ENCODE measurements at places on chromosomes 6 and 20.
A peak's percentile ranks its signal among the peaks of the same experiment; 100 is the strongest.

DNA sequence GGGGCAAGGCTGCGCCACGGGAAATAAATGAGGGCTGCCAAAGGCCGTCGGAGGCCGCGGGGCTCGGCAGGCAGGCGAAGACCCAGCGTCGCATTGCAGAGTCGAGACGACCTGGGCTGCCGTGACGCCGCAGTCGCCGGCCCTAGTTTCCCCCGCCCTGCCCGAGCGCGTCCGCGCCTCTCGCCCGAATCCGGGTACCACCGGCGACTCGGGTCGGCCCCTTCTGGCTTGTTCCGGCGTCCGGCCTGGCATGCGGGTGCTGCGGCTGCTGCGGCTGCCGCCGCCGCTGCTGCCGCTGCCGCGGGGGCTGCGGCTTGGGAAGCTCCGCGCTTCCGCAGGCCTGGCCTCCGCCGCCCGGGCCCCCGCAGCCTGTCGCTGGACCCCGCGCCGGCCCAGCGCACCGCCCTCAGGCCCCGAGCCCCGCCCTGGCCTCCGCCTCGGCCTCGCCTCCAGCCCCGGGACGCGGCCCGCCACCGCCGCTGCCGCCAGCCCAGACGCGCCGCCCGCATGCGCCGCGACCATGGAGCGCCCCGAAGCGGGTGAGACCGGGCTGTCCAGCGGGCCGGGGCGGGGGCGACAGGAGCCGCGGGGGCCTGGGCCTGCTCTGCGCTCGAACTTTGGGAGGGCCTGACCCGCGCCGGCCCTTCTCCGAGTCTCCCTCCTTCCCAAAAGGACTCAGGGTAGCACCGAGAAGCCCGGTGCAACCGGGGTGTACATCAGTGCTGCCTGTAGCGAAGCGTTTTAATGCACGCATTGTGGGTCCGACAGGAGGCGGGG is at the start of gene AKAP7:
Gene AKAP7, plus strand, starts transcription at position 224 of the 777 bp plus-strand sequence. Its CDS starts 297 bp downstream, at position 521.
- DNase-seq = no peak

DNA sequence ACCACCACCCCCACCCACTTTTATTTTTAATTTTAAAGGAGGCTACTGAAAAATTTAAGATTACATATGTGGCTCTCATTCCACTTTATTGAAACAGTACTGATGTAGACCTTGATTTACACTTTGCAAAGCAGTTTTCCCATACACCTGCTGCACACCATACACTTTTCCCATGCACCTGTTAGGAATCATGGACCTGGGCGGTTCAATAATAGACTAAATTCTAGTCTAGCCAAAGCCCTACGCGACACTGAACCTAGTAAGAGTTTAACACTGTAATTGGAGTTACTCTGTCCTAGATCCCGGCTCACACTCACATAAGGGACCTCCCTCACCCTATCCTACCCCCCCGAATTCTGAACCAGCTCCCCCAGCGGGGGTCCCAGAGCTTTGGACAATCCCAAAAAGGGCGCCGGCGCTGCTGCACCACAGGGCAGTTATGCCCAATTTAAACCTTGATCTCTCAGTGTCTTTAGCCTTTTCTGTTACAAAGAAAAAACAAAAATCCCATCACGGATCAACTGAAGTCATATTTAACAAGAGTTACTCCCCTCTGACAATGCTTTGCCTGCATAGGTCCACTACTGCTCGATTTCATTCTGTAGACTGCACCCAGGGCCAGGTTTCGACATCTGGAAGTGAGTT is 2.4 kb upstream of the GCLC start:
- DNase-seq = peak; percentile 84

DNA sequence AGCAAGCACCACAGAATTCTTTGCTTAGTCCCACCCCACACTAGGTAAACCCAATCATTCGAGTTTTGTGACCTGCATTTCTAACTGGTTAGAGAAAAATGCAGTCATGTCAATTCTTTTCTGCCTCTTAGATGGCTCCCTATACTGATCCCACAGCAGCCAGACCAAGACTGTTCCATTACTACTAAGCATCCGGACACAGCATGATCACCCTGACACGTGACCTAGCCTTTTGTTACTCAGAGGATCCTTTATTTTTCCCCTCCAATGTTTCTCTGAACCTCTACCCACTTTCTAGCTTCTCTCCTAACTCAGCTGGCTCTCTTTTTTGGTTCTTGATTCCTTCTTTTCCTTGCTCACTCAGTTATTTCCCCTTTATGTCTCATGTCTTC is 87.9 kb downstream of the PDE10A start:
- DNase-seq = no peak

- no peak for DNase-seq
Observed at GRCh38 chr20:12217382-12217781, 299.7 kb downstream of the BTBD3 start.

- DNase-seq = no peak
Observed at GRCh38 chr6:149909701-149910470, 12.0 kb upstream of the RAET1E start.

Data from NCI-H510A (cell line).